ENCODE measurements at places on chromosomes 5 and 9. TPM values are rescaled to one million over a fixed set of nuclear protein-coding genes. Genes with fewer than 3 reads are reported as not detected.

RASEF gene
- total RNA-seq = 0.07 TPM

CD14 gene
- total RNA-seq = 4.8 TPM

ZDHHC21 gene
- total RNA-seq = 10.1 TPM

SHC3 gene
- total RNA-seq = 57.2 TPM

GABRA1 gene
- 0.17 TPM for total RNA-seq
